ENCODE measurements at places on chromosomes 12 and 14.
A peak's percentile ranks its signal among the peaks of the same experiment; 100 is the strongest.

- DNase-seq = no peak
Observed at GRCh38 chr12:130579231-130579630, 136.9 kb downstream of the RIMBP2 start.

DNA sequence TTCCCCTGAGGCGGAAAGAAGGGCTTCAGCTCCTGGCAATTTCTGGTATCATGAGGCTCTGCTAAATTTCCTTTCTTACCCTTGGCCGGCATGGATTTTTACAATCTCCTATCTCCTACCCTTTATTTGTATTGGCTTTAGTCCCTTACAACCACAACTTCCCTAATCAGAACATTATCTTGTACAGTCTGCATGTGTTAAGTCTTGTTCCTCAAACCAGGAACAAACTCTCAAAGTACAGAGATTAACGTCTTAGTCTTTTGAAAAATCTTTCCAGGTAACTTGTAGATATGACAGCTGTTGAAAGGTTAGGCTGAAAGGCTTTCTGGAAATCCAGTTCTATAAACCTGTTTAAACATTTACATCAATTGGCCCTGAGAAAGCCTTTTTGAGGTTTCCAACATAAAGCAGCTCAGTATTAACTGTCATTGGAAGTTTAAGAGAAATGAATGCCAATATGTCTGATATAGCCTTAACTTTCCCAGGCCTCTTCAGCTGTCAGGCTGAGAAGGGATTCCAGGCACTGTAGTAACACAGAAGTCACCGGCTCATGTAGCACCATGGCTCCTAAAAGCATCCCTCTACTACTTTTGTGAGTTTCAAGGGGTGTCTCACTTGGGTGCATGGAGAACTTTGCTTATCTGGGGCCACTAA, 360.5 kb downstream of the FUT8 start:
- no peak for DNase-seq

GRCh38 chr14:23349156-23349845, 3.4 kb downstream of the SLC22A17 start:
- DNase-seq = no peak

- no peak for DNase-seq
Observed at GRCh38 chr12:106801830-106802533, 27.5 kb downstream of the RIC8B start.

DNA sequence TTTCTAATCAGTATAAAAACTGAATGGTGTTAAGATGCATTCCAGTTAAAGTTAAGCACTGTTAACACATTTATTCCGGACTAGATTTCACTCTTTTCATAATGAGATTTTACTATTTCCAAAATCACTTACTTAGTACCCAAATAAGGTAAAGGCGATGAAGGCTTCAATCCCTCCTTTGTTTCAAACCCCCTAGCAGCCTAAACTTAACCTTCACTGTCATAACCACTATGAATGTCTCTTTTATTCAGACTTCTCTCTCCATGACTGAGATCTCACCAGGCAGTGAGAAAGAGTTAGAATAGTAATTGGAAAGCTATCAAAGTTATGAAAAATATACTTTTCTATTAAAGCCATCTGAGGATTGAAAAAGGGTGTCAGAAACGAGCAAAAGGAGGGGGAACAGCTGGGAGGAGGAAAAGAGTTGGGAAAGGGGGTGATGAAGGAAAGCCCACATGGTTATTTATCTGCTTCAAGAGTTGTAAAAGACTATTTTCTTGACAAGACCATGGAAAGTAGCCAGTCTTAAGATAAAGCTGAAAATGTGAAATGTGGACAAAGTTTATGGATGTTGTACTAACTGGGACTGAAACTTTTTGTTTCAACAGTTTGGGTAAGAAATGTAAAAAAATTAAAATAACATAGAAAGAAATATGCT, 11.7 kb downstream of the EPS8 start:
- DNase-seq = no peak

DNA sequence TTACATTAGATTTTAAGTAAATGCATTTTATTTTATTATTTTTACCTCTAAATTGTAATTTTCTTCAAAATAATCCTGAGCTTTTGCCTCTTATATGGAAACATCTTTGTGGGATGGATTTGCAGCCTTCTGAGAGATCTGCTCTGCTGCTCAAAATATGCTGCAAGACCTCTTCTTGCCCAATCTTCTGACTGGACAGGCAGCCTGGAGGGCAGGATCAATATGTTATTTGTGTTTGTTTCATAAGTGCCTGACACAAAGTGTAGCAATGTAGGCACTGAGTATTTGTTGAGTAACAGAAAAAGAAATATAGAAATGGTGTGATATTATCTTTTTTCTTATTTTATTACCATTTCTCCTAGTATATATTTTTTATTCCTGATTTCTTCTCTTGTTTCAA, 1106.9 kb downstream of the TMTC2 start:
- no peak for DNase-seq

- DNase-seq = no peak
Observed at GRCh38 chr14:103522649-103523574, at the start of gene CKB. Gene CKB (minus strand): TSS chr14:103522830. CDS start chr14:103522493, 337 bp downstream.

- no peak for DNase-seq
Observed at GRCh38 chr12:65501093-65501621, 222.7 kb downstream of the MSRB3 start.

GRCh38 chr14:79279645-79280597, 931.4 kb downstream of the DIO2 start:
- DNase-seq = no peak

GRCh38 chr12:2236506-2237294, 183.9 kb downstream of the CACNA1C start:
- no peak for DNase-seq

- DNase-seq = no peak
Observed at GRCh38 chr14:99938376-99938775, 126.8 kb upstream of the EVL start.

DNA sequence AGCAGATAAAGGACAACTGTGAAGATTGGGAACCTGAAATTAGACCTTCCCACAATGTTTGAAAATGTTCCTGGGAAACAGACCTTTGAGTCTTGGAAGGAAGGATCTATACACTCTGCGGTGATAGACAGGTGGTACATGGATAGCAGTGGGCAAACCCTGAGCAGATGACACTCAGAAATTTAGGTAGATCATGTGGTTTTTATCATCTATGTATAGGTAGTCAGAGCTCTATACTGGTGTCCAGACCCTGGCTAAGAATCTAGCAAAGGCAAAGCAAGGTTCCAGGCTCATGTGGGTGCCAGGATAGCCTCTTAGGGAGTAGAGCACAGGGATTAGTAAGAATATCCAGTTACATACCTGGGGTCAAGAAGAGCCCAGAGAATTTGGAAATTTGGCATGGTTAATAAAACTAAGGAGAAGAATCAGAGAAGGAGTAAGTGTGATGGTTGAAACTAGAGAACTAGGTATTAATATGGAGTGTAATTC, 331.2 kb upstream of the FBXO33 start:
- DNase-seq = no peak

DNA sequence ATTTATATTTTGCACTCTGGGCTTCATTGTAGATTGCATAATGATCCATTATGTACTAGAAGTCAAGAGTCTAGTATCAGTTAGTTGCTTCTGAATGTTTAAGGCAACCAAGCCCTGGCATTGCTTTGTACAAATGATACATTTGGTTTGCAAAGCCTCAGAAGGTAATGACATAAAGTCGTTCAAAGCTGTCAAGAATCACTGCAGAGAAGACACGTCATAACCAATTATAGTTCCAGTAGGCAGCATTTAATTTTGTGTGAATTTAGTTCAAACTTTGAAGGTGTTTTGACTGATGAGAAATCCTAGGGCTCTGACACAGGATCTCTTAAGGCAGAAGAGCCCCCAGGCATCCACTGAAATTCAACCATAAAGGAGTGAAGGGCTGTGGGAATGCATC, 163.0 kb upstream of the KRR1 start:
- DNase-seq = no peak

GRCh38 chr12:52708010-52708409, 4.7 kb upstream of the KRT77 start:
- peak; percentile 47 for DNase-seq

DNA sequence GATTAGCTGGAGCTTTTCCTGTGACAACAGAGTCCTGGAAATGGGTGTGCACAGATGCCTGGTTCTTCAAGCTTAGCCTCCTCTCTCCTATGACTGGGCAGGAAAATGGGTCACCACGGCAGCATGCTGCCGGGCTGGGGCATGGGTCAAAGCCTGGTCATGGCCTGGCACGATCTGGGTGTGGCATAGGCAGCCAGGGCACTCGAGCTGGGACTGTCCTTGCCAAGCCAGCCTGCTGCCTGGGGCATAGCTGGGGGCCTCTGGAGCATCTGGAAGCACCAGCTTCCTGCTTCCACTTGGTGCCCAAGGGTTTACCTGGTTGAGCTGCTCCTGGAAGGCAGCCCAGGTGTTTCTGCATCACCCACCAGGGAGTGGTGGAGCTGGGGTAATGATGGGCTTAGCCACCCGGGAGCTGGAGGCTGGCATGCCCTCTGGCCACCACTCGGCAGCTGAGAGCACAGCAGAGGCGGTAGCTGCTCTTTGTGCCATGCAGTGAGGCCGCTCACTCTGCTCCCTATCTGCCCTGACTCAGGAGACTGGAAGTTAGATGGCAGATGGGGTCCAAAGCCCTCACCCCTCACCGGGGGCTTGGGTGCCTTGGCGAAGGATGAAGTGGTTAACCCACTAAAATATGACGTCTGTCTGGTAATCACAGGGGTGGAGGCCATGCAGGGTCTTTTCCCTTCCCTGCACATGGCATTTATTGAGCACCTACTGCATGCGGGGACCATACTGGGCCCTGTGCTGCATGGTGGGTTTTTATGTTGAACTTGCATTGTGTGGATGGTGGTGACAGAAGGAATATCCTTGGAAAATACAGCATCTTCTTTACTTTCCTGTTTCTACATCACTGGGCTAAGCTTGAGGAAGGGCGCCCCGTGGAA, 1.7 kb downstream of the OTUB2 start:
- DNase-seq = no peak

GRCh38 chr12:55470088-55470829, at the start of gene OR6C70:
Gene OR6C70 (minus strand): TSS chr12:55470138. CDS start chr12:55470138, 0 bp downstream.
- DNase-seq = no peak

- no peak for DNase-seq
Observed at GRCh38 chr14:55605793-55606192, 25.8 kb downstream of the KTN1 start.

- DNase-seq = no peak
Observed at GRCh38 chr14:96182546-96182945, 22.1 kb upstream of the BDKRB2 start.

- DNase-seq = no peak
Observed at GRCh38 chr12:99959549-99960170, 25.1 kb downstream of the ANKS1B start.

GRCh38 chr12:45214749-45215418, 1.0 kb upstream of the ANO6 start:
- DNase-seq = peak; percentile 15

DNA sequence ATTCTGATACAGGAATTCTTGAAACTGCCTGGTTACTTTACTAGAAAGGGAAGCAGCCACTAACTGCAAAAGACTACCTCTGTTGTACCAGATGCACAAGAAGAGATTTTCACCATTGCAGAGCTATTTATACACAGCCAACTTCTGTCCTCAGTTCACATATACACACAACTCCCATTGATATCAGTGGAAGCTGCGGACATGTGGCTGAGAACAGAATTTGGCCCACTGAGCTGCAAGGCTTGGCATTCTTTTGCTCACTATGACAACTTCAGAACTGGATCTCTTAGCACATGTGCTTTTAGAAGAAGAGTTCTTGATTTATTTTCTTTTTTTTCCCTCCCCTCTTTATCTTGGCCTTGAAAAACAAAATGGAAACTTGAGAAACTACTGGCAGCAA, 28.3 kb downstream of the PTPRO start:
- no peak for DNase-seq

All from CD4-positive, alpha-beta T cell treated with Interleukin-6 for 4 hours (primary cell).